Activated naive CD4-positive, alpha-beta T cell (primary cell): ENCODE measurements at places on chromosomes 2 and 18.

GRCh38 chr2:46821600-46821999, 94.0 kb downstream of the MCFD2 start:
- DNase-seq, result no peak

GRCh38 chr2:74191596-74192380, 6.6 kb upstream of the MTHFD2 start:
- DNase-seq, result no peak

GRCh38 chr2:37554155-37554510, 117.3 kb downstream of the CDC42EP3 start:
- DNase-seq, result no peak

DNA sequence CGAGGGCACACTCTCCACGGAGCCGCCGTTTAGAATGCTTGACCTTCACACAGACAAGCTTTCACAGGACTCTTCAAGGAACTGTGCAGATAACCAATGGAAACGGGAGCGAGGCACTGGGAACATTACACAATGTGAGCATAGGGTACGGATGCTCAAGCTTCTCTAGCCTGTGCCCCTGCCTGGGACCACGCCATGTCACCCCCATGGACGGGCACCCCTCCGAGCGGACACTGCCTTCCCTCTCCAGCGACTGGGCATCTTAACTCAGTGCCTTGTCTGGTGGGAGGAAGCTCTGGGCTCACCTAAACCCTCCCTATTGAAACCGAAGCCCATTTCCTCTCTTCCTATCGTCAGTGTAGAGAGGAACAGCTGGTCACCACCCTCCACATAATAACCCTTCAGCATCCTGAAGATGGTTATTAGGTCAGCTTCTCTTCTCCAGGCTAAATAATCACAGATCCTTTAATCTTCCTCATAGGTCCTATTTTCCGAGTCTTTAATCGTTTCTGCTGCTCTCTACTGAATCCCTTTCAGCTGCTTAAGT, 626.7 kb downstream of the GALR1 start:
- no peak for DNase-seq

DNA sequence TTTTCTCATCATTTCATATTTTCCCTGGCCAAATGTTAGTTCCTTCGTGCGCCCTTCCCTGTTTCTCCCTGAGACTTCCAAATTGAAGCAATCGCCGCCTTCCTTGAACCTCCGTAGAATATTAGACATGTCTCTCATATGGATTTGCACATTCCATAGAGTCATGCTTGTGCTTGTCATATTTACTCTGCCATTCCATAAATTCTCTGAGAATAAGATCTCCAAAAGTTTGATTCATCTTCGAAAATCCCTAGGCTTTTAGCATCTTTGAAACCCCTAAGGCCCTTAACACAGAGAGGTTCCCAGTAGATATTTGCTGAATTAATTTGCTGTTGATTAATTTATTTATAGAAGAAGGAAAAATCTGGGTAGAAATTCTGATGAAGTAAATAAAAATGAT, 202.2 kb upstream of the PIK3C3 start:
- no peak for DNase-seq

- no peak for DNase-seq
Observed at GRCh38 chr2:110832740-110833139, 100.4 kb downstream of the ACOXL start.
